ENCODE measurements at places on chromosomes 6 and 20. TPM values are rescaled to one million over a fixed set of nuclear protein-coding genes. Genes with fewer than 3 reads are reported as not detected.

FERMT1 gene
- total RNA-seq: 7.2 TPM

RIPOR2 gene
- 18.7 TPM for total RNA-seq

BNIP5 gene
- total RNA-seq: not detected

KCNB1 gene
- total RNA-seq: 0.26 TPM

RAET1E gene
- 0.35 TPM for total RNA-seq

GRCh38 chr6:137165375-137166246, 7.8 kb downstream of the IL22RA2 start:
- DNase-seq: no peak

DNA sequence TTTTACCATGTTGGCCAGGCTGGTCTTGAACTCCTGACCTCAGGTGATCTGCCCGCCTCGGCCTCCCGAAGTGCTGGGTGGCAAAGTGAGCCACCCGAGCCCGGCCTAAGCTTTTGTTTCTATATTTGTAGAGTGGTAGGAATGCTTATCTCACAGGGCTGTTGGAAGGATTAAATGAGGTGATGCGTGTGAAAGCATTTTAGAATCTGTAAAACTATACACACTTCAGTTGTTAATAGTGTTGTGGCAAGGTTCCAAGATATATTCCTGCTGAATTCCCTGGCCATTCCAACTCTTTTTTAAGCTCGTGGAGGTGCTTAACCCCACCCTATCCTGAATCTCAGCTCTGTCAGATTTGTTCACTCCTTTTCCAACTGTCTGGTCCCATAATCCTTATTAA, 89.9 kb upstream of the AKIRIN2 start:
- no peak for DNase-seq

DNA sequence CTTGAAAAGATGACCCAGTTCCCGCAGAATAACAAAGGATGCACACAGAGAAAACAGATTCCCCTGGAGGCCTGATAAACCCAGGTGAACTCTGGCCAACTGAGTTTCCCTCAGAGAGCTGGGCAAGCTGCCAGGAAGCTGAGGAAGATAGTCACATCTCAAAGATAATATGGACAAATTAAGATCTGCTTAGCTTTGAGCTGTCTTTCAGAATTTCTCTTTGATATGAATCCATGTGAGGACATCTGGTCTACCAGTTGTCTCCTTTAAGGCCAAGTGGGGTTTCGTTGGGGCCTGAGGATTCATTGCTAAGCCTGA, 59.5 kb downstream of the ID4 start:
- no peak for DNase-seq

DNA sequence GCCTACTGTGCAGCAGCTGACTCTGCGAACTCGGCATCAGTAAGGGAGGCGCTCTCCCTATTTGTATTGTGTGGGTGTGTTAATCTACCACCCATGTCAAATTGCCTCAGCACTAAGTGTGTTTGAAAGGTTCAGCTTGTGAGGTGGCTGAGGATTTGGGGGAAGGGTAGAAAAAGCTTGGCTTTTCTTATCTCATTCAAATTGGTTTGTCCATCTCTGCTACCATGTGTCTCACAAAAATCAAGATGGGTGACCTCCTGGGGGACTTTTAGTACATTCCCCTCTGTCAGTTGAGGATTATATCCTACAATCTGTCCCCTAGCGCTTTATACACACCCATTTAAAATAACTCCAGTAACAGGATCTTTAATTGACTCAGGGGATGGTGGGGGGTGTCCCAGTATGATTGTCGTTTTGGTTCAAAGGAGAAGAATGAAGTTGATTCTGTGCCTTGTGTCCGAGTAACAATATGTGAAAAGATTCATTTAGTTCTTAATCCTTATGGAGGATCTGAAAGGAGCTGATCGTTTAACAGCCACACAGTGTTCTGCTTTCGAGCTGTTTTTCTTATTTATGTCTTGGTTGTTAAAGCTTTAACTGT, 609.6 kb downstream of the PKHD1 start:
- no peak for DNase-seq

- DNase-seq: no peak
These were observed 294.7 kb downstream of the KHDC1L start for GRCh38 chr6:72930556-72931132.

DNA sequence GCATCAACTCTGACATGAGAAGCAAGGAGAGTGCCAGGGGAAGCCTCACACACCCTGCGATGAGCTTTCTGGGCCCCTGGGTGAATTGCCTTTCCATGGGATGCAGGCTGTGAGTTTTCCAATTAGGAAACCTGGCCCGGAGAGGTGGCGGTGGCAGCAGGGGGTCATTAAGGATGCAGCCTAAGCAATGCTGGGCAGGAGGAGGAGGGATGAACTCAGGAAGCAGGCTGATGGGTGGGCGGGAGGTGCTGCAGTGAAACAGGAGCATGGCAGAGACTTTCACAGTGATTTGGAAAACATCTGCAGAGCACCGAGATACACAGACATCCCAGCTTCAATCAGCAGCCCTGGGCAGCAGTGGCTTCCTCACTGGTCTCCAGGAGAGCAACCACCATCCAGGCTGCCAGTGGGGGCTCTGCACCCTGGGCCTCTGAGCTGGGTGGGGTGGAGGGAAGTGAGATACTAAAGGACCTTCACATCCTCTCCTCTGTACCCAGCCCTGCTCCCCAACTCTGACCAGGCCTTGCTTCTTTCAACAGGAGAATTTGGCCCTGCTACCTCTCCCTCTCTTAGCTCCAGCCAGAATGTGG, 44.9 kb downstream of the LRFN2 start:
- DNase-seq: no peak
